ENCODE measurements at places on chromosomes 3 and 15.

DNA sequence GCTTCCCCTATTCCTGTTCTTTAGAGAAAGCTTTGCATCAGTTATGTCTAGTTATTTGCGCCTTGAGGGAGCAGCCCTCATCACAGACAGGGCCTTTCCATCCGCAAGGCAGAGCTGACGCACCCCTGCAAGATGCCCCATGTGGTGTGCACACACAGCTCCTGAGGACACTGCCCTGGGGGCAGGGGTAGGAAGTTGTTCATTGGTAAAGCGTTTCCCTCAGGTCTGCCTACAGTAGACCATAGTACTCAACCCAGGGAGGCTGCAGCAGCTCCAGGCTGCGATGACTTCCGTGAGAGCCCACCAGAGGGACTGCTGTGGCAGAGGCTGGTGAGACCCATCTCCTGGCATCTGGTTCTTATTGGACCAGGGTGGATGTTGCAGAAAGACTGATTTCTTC is 55.1 kb upstream of the PLXNA1 start:
- DNase-seq, result no peak

DNA sequence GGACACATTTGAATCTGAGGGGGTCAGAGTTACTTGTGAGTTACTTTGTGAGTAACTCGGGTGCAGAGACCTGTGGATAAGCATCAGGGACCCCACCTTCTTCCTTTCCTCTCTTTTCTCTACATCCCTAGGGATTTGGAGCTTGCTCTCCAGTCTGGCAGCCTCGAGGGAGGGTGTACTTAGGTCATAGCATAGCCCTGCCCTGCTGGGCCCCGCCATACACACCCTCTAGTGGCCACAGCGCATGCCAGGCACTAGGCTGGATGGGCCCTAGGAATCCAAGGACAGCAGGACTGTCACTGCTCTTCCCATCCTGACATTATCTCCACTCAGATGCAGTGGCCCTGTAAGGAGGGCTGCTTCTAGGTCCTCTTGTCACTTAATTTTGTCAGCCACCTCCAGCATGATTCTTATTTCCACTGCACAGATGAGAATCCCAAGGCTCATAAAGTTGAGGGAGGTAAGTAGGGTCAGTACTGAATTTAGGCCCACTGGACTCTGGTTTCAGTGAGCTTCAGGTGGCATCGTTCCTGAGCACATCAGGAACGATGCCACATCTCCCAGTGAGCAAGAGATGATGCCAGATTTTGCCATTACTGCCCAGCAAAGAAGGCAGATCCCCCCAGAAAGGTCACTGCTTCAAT is 3.6 kb upstream of the SMAD6 start:
- DNase-seq, result no peak

GRCh38 chr3:51974277-51974962 is 444 bp upstream of the ABHD14A start:
- DNase-seq, result no peak

DNA sequence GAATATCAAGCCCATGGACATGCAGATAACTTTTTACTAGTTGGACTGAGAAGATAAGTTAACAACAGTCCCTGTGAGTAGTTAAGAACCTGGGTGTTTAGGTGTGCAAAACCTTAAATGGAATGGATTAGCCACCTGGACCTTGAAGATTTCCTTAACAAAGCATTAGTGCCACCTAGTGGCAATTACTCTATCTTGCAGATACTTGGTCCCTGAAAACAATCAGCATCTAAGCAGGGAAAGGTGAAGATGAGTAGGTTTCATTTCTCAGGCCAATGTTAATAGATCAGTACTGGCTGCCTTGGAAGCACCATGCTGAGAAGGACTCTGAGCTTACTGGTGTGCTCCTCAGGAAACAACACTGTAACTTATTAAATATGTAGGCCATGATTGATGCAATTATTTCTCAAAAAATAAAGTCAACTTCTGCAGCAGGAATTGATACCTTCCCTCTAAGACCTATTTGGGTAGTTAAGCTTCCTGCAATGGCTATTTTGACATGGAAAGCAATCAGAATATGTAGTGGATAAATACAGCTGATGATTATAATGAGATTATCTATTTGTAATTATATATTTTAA is 329.4 kb downstream of the TBC1D5 start:
- DNase-seq, result peak; percentile 78

- DNase-seq, result peak; percentile 87
Measured at GRCh38 chr3:143644370-143645089, 203.7 kb downstream of the SLC9A9 start.

DNA sequence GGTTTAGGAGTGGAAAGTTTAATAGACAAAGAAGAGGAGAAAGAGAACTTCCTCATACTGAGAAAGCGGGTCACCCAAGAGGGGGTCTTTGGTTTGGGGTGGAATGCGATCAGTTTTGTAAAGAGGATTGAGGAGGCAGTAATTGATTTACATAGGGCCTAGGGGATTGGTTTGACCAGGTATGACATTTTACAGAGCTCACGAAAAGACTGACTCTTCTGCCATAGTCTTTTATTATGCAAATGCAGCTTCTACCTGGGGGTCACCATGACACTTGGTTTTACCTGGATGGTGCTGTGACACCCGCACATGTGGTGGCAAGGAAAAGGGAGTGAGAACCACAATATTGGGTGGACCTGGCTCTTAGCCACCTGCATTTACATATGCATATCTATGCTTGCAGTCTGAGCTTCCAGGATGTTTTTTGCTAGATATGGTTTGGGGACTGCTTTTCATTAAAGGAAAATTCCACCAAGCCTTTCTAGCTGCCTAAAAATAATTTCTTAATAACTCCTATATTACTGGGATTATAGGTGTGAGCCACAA is 6.9 kb upstream of the NME9 start:
- DNase-seq, result no peak

- peak; percentile 83 for DNase-seq
Measured at GRCh38 chr3:48130321-48130904, 57.8 kb downstream of the CDC25A start.

DNA sequence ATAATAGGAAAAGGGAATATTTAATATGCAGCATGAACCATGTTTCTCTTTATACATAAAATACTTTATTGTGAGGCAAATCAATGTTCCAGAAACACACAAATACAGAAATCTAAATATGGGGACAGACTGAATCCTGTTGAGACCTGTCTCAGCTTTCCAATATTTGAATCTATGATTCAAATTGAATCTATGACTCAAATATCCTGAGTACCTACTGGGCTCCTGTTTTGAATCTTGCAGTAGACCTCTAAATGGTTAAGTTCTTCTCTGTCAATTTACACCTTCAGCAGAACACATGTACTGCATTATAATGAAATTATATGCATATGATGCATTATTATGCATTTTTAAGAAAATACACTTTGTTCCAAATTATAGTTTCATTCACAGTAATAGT is 143.2 kb upstream of the PLXND1 start:
- no peak for DNase-seq

DNA sequence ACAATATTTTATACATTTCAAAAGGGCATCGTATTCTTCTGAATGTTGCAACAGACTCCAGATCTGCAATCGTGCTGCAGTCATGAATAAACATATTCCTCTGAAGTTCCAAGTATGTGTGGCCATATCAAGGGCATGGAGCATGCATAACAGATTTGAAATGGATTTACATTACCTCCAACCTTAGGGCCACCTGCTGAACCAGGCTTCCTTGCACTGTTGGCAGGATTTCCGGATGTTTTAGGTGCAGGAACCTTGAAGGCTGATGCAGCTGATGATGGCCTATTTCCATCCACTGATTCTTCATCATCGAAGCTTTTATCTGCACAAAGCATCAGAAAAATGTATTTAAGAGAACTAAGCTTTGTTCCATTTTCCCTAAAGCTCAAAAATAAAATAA is 73.5 kb downstream of the CLASP2 start:
- no peak for DNase-seq

DNA sequence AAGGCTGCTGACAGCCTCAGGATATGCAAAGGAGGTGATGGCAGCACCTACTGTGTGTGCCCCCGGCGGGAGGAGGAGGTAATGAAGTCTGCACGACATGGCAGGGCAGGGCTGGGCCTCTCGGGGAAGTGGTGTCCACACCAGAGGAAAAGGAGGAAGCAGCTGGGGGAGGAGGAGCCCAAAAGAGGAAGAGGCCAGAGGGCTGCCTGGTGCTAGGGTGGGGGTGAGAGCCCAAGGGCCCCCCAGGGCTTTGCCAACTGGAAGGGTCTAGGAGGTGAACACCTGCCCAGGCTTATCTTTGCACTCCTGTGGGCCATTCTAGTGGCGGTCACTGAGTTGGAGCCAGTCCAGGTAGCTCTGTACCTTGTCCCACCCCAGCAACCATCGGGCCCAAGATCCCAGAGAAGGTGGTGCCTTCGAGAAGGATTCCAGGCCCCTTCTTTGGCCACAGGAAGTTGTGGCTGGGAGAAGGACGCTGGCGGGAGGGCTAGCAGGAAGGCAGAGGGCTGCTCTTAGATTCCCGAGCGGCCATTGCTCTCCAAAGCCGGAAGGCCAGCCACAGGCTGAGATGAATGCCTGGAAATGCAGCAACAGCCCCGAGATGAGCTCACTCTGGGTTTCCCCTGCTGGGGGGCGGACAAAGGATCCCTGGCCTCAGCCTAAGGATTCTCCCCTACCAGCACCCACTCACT is 7.0 kb downstream of the GNAI2 start:
- DNase-seq, result peak; percentile 47

All from renal cortical epithelial cell (primary cell).